ENCODE measurements at places on chromosomes 2 and 18.
A peak's percentile ranks its signal among the peaks of the same experiment; 100 is the strongest.

GRCh38 chr2:31318361-31319336, 84.7 kb downstream of the EHD3 start:
- DNase-seq, result no peak

DNA sequence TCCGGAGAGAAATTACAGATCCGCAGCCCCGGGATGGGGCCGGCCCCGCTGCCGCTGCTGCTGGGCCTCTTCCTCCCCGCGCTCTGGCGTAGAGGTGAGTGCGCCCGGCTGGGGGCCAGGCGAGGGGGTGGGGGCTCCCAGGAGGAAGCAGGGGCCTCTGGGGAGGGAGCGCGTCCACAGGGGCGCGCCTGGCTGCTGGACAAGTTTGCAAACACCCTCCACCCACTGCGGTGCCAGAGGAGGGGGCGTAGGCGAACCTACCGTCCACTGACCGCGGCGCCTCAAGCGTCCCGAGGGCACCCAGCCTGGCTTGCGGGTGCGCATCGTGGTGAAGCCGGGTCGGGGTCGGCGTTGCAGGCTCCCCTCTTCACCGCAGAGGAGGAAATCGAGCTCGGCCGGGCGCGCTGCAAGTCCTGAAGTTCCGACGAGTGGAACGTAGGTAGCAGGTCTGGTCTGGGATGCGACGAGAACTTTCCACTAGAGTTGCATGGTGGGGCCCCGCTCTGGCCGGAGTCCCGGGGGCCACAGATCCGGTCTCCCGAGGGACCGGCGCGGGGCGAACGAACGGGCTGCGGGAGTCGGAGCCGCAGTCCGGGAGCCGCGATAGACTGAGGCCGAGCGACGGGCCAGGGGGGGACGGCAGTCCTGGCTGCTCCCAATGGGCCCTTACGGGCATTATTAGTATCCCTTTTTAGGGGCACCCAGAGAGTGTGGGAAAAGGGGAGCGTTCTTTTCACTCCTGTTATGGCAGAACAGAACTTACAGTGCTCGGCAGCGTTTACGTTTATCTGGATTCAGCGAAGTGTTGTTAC, 502 bp downstream of the MERTK start:
- DNase-seq, result no peak

DNA sequence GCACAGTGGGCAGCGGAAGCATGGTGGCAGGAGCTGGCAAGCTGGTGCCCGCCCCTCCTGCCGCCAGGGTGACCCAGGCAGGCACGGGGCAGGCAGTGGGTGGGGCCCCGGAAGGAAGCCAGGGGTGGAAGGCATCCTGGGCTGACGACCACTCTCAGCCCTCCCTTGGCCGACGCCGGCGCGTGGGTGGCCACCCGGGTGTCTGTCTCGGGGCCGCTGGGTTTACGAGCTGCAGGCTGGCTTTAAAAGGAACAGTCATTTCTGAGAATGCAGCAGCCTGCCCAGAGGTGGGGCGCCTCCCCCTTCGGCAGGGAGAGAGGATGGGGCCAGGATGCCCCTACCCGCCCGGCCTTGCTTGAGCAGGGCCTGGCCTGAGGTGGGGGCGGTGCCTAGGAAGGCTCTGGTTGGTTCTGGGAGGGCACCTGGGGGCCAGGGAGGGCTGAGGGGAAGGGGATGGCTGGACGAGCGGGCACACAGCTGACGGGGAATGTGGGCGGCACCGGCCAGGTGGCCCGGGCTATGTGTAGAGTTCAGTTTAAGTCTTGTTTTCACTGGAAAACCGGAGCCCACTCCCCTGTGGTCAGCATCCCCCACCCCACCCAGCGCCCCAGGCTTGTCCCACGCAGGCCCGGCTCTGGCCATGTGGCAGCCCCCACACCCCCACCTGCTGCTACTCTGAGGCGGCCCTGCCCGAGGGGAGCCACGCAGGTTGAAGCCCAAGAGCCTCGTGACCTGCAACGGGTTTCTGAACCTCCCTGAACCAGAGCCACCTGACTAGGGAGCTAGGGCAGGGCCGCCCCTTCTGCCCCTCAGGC, 6.3 kb downstream of the BOK start:
- DNase-seq, result no peak

- DNase-seq, result no peak
These were observed 125.8 kb downstream of the NETO1 start for GRCh38 chr18:72742002-72742401.

GRCh38 chr2:143649226-143649740, 520.1 kb downstream of the ARHGAP15 start:
- DNase-seq, result no peak

GRCh38 chr18:44968336-44968735, 287.6 kb downstream of the SETBP1 start:
- no peak for DNase-seq

- DNase-seq, result no peak
These were observed 29.1 kb downstream of the SLC4A5 start for GRCh38 chr2:74314107-74314506.

DNA sequence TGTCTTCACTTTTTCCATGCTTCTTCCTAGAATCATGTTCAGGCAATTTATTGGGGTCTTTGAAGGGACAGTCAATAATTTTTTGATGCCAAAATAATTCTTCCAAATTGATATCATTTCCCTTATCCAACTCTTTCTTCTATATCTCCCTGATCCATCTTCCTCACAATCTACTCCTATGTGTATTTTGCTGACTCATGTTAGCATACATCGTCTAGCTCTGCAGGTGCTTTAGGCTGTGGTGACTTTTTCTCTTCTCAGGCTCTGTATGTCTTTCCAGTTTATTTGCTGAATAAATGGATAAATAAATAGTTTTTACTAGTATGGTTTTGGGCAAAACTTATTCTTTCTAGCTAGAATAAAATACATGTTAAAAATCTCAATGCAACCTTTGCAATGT, 1650.9 kb upstream of the TMEFF2 start:
- no peak for DNase-seq

DNA sequence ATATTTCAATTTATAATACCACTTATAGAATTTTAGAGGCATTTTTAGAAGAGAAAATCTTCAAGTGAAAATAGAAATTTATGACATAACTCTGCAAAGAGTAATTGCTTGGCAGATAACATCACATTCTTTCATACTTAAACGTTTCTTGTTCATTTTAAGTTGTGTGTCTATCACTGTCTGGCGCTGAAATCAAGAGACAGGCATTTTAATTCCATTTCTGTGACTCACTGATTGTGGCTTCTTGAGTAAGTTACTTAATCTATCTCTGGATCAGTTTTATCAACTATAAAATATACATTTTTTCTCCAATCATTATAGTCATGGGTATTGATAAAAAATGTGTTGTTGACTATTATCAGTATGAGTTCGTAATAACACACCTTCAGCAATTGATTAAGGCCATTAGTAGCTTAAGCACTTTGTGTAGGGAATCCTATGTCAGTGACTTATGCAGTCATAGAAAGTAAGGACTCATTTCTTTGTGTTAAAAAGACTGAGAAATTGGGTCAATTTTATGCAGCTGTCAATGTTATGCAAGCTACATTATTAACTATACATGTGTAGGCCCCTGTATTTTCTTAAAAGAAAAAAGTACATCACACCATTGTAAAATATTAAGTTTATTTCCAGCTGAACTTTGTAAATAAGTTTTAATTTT, 497.3 kb downstream of the CCDC85A start:
- DNase-seq, result no peak

GRCh38 chr2:241842067-241842415, 16.7 kb downstream of the PDCD1 start:
- DNase-seq, result no peak

DNA sequence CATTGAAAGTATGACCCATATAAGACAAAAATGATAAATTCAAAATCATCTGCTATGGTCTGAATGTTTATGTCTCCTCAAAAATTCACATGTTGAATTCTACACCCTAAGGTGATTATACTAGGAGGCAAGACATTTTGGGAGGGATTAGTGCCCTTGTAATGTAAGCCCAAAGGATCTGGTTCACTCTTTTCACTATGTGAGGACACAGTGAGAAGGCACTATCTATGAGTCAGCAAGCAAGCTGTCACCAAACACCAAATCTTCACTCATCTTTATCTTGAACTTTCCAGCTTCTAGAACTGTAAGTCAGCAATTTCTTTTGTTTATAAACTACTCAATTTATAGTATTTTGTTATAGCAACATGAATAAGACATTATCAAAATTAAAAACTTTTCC, 284.7 kb upstream of the ZC3H15 start:
- no peak for DNase-seq

- DNase-seq, result no peak
These were observed 14.5 kb downstream of the TMEM185B start for GRCh38 chr2:120208381-120209353.

- no peak for DNase-seq
These were observed 194.8 kb downstream of the ZNF804A start for GRCh38 chr2:184793176-184793575.

DNA sequence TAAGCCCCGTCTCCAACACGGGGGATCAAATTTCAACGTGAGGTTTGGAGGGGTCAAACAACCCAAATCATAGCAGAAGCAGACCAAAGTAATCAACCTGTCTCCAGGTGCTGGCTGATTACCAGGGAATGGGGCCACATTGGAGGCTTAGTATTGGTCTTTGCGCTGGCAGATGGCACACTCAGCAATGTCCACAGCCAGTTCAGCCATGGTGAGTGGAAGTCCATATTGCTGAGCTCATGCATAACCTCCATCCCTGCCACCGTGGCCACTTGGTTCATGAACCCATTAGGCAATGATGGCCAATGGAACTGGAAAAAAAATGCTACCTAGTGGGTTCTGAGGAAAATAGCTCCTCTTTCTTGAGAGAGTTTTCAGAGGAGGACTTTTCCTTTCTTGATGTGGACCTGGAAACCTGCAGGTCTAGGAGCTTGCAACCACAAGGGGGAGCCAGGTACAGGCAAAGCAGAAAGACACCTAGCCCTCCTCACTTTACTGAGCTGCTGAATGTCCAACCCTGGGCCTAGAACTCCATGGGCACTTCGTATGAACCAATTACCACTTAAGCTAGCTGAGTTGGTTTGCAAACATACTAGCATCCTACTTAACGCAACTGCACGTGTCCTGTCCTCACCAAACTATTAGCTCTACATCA, 128.0 kb upstream of the GYPC start:
- peak; percentile 53 for DNase-seq

- DNase-seq, result no peak
These were observed 53.0 kb downstream of the KLF7 start for GRCh38 chr2:207112785-207113184.

- no peak for DNase-seq
These were observed 66.2 kb downstream of the MDH1 start for GRCh38 chr2:63654959-63655358.

DNA sequence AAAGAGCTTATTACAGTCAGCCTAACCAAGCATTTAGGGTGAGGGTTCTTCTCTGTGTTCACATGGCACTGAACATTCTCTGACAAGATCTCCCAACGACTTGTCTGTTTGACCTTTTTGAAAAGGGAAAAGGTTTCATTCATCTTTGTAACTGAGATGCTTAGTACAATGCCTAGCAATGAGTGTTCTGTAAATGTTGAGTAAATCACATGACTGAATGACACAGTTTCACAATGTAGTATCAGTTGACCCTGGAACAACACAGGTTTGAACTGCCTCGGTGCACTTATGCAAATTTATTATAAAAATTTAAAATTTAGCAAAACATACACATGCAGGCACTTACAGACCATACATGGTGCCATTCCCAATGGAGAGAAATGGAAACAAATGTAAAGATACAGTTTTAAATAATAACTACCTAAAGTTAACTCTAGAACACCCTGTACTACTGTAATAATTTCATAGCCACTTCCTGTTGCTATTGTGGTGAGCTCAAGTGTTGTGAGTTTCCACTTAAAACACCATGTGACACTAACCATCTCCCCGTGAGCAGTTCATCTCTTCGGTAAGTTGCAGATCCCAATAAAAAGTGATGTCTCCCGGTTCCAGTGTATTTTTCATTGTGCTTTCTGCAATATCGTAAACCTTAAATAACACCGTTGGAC, 34.1 kb upstream of the VWC2L start:
- DNase-seq, result no peak

GRCh38 chr18:46226461-46226860, 122.3 kb downstream of the HAUS1 start:
- DNase-seq, result no peak

- no peak for DNase-seq
These were observed 93.7 kb upstream of the ID2 start for GRCh38 chr2:8587920-8588830.

- DNase-seq, result no peak
These were observed 157.6 kb downstream of the ARL6IP6 start for GRCh38 chr2:152875701-152876695.

DNA sequence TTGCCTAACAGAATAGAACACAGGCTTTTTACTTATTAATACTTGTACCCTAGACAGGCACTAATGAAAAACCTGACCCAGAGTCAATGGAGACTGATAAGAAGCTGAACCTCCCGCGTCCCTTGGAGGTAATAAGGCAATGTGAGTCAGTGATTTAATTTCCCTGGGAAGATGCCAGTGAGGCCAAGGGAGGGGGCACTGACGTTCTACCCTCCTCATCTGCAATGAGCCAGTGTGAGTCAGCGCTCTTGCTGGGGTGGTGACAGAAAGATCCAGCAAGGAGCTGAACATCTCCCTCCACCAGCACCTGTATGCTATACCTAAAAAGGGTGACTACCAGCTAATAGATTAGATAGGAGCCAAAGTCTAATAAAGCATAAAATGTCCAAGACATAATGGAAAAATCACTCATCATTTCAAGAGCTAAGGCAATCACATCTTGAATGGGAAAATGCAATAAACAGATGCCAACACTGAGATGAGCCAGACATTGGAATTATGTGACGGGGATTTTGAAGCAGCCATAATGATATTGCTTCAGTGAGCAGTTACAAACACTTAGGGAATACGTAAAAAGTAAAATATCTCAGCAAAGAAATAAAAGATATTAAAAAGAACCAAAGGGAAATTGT, 116.9 kb downstream of the TPGS2 start:
- DNase-seq, result no peak

GRCh38 chr2:32671885-32672533, 44.2 kb downstream of the TTC27 start:
- no peak for DNase-seq

DNA sequence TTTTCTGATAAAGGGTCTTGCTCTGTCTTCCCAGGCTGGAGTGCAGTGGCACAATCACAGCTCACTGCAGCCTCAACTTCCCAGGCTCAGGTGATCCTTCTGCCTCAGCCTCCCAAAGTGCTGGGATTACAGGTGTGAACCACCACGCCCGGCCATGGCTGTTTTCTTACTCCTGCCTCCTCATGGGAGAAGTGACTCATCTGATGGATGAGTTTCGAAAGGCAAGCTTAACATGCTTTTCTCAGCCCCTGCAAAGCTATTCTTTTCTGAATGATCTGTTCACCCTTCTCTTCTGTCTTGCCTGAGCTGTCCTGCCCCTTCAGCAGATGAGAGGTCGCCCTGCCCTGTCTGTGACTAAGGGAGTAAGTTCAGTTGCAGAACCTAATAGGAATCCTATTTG, 929 bp upstream of the CREG2 start:
- no peak for DNase-seq

GRCh38 chr2:217606296-217606695, 396.5 kb downstream of the TNS1 start:
- no peak for DNase-seq

- DNase-seq, result no peak
These were observed 170.3 kb upstream of the NXPH2 start for GRCh38 chr2:138950486-138950885.
